ENCODE measurements at places on chromosomes 3 and 15. TPM values are rescaled to one million over a fixed set of nuclear protein-coding genes. Genes with fewer than 3 reads are reported as not detected.
A peak's percentile ranks its signal among the peaks of the same experiment; 100 is the strongest.

DNA sequence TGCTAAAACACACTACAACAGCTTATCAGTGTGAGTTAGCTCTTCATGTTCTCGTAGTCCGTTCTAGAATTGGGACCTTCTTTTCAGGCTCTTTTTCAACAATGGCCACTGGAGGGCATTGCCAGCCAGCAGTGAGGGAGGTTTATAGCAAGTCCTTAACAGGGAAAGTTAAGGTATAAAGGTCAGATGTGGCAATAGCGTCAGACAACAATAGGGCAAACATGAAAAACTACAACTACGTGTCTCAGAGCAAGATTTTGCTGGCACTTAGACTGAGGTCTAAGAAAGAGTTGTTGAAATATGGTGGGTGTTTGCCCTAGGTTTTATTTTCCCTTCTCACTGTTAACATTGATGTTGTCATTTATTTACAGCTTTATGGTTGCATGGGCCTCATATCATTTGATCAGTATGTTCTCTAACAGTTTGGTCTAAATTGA, 161.4 kb downstream of the GMNC start:
- H3K36me3 ChIP-seq = no peaks in the 10 kb centered on the region
- no peak overlapping the region for H3K27ac ChIP-seq
- no peaks in the 10 kb centered on the region for H3K4me1 ChIP-seq
- H3K4me3 ChIP-seq = no peak overlapping the region

- H3K4me3 ChIP-seq = no peak overlapping the region
- DNase-seq = no peak
- H3K36me3 ChIP-seq = no peaks in the 10 kb centered on the region
- no peaks in the 10 kb centered on the region for H3K4me1 ChIP-seq
- no peak overlapping the region for H3K27ac ChIP-seq
- H3K27me3 ChIP-seq = no peaks in the 10 kb centered on the region
Measured at GRCh38 chr3:108378153-108378951, 82.0 kb downstream of the HHLA2 start.

GRCh38 chr3:69294014-69294766, 91.7 kb downstream of the FRMD4B start:
- no peak overlapping the region for H3K4me3 ChIP-seq
- H3K27ac ChIP-seq = no peak overlapping the region
- no peaks in the 10 kb centered on the region for H3K4me1 ChIP-seq
- H3K27me3 ChIP-seq = no peaks in the 10 kb centered on the region
- H3K36me3 ChIP-seq = no peaks in the 10 kb centered on the region

- H3K4me3 ChIP-seq = no peak overlapping the region
- H3K27ac ChIP-seq = no peak overlapping the region
- H3K36me3 ChIP-seq = peaks cover 61% of the 10 kb centered on the region
Measured at GRCh38 chr3:113000691-113001090, 9.9 kb downstream of the GTPBP8 start.

- H3K4me3 ChIP-seq = no peak overlapping the region
- H3K4me1 ChIP-seq = no peaks in the 10 kb centered on the region
- no peak for DNase-seq
- no peaks in the 10 kb centered on the region for H3K27me3 ChIP-seq
- peaks cover 89% of the 10 kb centered on the region for H3K36me3 ChIP-seq
Measured at GRCh38 chr3:44999782-45000181, 23.7 kb downstream of the EXOSC7 start.

- no peak overlapping the region for H3K4me3 ChIP-seq
- H3K4me1 ChIP-seq = no peaks in the 10 kb centered on the region
- DNase-seq = no peak
- no peaks in the 10 kb centered on the region for H3K27me3 ChIP-seq
- no peak overlapping the region for H3K27ac ChIP-seq
Measured at GRCh38 chr3:37170060-37170459, 4.3 kb downstream of the LRRFIP2 start.

GRCh38 chr15:42919799-42920518, 619 bp downstream of the TTBK2 start:
- DNase-seq = peak; percentile 32
- no peaks in the 10 kb centered on the region for H3K36me3 ChIP-seq
- peak overlapping the region; percentile 95 for H3K4me3 ChIP-seq
- no peaks in the 10 kb centered on the region for H3K4me1 ChIP-seq
- H3K27ac ChIP-seq = no peak overlapping the region
- no peaks in the 10 kb centered on the region for H3K27me3 ChIP-seq

- no peak overlapping the region for H3K27ac ChIP-seq
- H3K4me1 ChIP-seq = no peaks in the 10 kb centered on the region
- no peak for DNase-seq
- no peaks in the 10 kb centered on the region for H3K36me3 ChIP-seq
- H3K27me3 ChIP-seq = no peaks in the 10 kb centered on the region
- no peak overlapping the region for H3K4me3 ChIP-seq
Measured at GRCh38 chr3:41190509-41191284, 8.6 kb upstream of the CTNNB1 start.

GRCh38 chr3:138809500-138810256, 25.1 kb downstream of the PIK3CB start:
- peaks cover 16% of the 10 kb centered on the region for H3K36me3 ChIP-seq
- H3K4me1 ChIP-seq = no peaks in the 10 kb centered on the region
- H3K4me3 ChIP-seq = no peak overlapping the region
- no peak for DNase-seq

DNA sequence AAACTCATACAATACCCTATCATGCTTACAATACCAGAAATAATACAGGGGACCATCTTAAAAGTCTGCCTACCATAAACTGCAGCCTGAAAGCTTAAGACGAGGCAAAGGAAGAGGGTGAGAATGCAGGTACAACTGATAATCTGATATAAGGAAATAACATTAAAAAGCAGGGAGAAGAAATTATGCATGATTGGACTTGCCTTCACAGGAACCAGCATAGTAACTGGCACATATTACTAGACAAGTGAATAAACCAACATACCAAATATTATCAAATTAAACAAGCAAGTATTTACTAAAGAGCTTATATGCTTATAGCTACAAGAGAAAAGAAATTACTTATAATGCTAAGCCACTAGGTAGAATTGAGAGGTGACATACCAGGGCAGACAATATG, 18.7 kb downstream of the ANKRD28 start:
- H3K4me1 ChIP-seq = no peaks in the 10 kb centered on the region
- DNase-seq = no peak
- no peaks in the 10 kb centered on the region for H3K27me3 ChIP-seq

DNA sequence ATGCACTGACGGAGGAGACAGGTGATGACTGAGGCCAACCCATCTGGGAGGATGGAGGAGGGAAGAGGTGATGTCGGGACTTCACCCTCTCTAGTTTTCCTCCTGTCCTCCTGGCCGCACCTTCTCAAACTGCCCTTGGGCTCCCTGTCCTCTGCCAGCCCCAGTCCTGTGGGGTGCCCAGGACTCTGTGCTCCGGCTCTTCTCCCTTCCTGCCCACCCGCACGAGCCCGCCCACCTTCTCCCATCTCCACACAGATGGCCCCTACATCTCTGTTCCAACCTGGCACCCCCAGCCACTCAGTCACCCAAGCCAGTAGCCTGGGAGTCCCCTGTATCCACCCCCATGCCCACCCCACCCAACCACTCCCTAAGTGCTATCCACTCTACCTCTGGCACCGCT, 206.7 kb upstream of the LINGO1 start:
- H3K4me3 ChIP-seq = no peak overlapping the region
- peaks cover 1% of the 10 kb centered on the region for H3K36me3 ChIP-seq
- no peaks in the 10 kb centered on the region for H3K4me1 ChIP-seq
- H3K27ac ChIP-seq = no peak overlapping the region
- H3K27me3 ChIP-seq = no peaks in the 10 kb centered on the region

DNA sequence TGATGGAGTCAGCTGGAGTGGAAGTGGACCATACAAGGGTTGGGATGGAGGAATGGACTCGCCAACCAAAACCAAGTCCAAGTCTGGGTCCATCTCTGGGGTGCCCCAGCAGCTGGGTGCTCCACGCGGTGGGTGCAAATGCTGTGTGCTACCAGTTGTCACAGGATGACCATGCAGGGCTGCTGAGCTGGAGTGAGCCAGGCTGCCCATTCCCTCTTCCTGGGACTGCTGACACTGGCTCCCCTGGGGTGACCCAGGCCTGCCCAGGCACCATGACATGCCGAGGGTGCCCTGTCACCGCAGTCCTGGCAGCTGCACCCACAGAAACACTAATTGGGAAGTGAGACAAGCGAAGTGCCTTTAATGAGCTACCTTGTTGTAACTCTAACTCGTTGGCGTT, 140.2 kb downstream of the TPRA1 start:
- H3K4me3 ChIP-seq = no peak overlapping the region
- no peaks in the 10 kb centered on the region for H3K36me3 ChIP-seq
- DNase-seq = peak; percentile 15

- H3K4me3 ChIP-seq = no peak overlapping the region
- no peak overlapping the region for H3K27ac ChIP-seq
- DNase-seq = no peak
- H3K27me3 ChIP-seq = no peaks in the 10 kb centered on the region
Measured at GRCh38 chr3:195025056-195025883, 245.7 kb downstream of the XXYLT1 start.

DNA sequence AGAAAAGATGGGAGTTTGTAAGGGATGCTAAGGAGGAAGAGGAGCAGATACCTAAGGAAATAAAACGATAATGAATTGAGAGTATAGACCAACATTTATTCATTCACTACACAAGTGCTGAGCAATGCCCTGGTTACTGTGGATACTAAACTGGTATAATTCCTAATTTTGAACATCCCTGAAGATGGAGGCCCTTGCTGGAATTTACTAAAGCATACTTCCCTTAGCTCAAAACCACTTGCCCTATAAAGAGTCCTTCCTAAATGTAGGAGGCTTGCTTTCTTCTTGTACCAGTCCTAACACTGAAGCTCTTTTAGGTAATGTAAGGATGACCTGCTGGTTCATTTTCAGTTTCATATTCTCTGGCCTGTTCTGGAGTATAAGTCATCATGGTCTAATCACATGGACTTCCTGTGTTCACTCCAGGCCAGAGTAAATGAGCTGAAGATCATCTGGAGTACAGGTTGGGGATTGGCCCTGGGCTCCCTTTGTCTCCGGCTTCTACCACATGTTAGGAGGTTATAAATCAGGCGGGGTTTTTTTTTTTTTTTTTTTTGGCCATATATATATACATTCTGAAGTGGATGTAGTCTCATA, 40.1 kb upstream of the MTMR10 start:
- no peak overlapping the region for H3K27ac ChIP-seq
- H3K4me1 ChIP-seq = no peaks in the 10 kb centered on the region
- no peaks in the 10 kb centered on the region for H3K27me3 ChIP-seq
- no peak overlapping the region for H3K4me3 ChIP-seq

DNA sequence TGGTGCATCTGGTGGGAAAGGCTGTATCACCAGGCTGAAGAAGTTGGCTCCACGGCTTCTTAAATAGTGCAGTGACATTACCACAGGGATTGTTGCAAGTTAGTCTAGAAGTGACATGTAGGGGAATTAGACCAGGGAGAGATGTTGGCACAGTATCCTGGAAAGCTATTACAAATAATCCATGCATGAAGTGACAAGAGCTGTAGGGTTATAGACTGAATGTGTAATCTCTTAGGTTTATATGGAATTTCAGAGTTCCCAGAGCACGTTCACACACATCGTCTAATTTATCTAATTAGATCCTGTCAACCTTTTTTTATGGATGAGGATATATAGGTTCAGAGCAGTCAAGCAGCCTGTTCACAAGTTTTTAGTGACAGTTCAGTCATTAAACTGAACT, 37.3 kb upstream of the APH1B start:
- H3K36me3 ChIP-seq = peaks cover 13% of the 10 kb centered on the region
- H3K27me3 ChIP-seq = no peaks in the 10 kb centered on the region
- no peaks in the 10 kb centered on the region for H3K4me1 ChIP-seq
- H3K27ac ChIP-seq = no peak overlapping the region

- H3K36me3 ChIP-seq = no peaks in the 10 kb centered on the region
- peak overlapping the region; percentile 98 for H3K4me3 ChIP-seq
- H3K27me3 ChIP-seq = no peaks in the 10 kb centered on the region
- H3K4me1 ChIP-seq = peaks cover 22% of the 10 kb centered on the region
Measured at GRCh38 chr3:192915304-192915703, 2.4 kb downstream of the MB21D2 start.

DNA sequence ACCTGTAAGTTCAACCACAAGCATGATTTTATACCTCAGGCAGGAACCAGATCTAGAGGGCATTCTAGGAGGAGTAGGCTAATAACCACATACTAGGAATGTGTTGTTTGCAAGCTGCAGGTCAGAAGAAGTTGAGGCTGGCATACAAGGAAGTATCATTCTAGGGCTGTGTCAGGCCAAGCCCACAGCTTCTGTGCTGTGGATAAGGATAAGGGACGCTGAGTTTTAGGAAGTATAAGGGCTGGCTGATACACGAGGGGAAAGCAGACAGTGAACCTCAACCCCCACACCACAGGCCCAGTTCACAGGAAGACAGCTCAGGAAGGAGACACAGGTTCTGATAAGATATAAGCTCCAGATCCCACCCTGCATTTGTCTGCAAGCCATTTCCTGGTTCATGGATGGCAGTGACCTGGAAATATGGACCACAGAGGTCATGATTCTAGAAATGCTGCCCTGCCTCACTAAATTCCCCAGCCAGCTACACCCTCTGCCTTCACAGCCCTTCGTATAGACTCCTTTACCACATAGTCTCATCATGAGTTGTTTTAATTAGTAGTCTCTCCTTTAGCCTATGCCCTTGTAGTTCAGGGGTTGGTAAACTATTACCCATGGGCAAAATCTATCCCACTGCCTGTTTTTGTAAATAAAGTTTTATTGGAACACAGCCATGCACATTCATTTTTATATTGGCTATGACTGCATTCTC, 260.7 kb downstream of the OPA1 start:
- no peaks in the 10 kb centered on the region for H3K27me3 ChIP-seq
- no peak for DNase-seq
- peaks cover 4% of the 10 kb centered on the region for H3K4me1 ChIP-seq

GRCh38 chr15:80157215-80157614, 4.4 kb downstream of the FAH start:
- H3K4me3 ChIP-seq = no peak overlapping the region
- peaks cover 24% of the 10 kb centered on the region for H3K36me3 ChIP-seq

GRCh38 chr3:167493244-167493643, 19.4 kb upstream of the SERPINI2 start:
- peak; percentile 69 for DNase-seq
- no peaks in the 10 kb centered on the region for H3K27me3 ChIP-seq

- H3K4me3 ChIP-seq = no peak overlapping the region
- no peaks in the 10 kb centered on the region for H3K27me3 ChIP-seq
- H3K36me3 ChIP-seq = peaks cover 5% of the 10 kb centered on the region
- H3K27ac ChIP-seq = no peak overlapping the region
Measured at GRCh38 chr15:68834346-68834745, 13.7 kb upstream of the ANP32A start.

GRCh38 chr15:35252351-35252865, 167.3 kb upstream of the NANOGP8 start:
- no peak overlapping the region for H3K4me3 ChIP-seq
- no peaks in the 10 kb centered on the region for H3K27me3 ChIP-seq
- H3K27ac ChIP-seq = no peak overlapping the region
- DNase-seq = no peak

- H3K27ac ChIP-seq = no peak overlapping the region
- H3K27me3 ChIP-seq = no peaks in the 10 kb centered on the region
- H3K4me1 ChIP-seq = no peaks in the 10 kb centered on the region
- no peaks in the 10 kb centered on the region for H3K36me3 ChIP-seq
- H3K4me3 ChIP-seq = no peak overlapping the region
- no peak for DNase-seq
Measured at GRCh38 chr3:87797872-87798566, 260.8 kb downstream of the CGGBP1 start.

MTMR10 gene
- 20.4 TPM for total RNA-seq

DPPA2 gene
- 3.1 TPM for total RNA-seq

CEP152 gene
- 10.9 TPM for total RNA-seq

TLE3 gene
- total RNA-seq = 91.3 TPM

ADGRG7 gene
- total RNA-seq = not detected

CCR8 gene
- 0.64 TPM for total RNA-seq

MESP2 gene
- not detected for total RNA-seq

JAGN1 gene
- total RNA-seq = 33.5 TPM

PLS1 gene
- total RNA-seq = 20.4 TPM

SLC22A13 gene
- total RNA-seq = not detected

ITGB5 gene
- total RNA-seq = 146 TPM

UBA7 gene
- 1.0 TPM for total RNA-seq

TRMT10C gene
- 53.6 TPM for total RNA-seq
